GF-D8 (cell line): ENCODE measurements at places on chromosomes 2 and 18.

DNA sequence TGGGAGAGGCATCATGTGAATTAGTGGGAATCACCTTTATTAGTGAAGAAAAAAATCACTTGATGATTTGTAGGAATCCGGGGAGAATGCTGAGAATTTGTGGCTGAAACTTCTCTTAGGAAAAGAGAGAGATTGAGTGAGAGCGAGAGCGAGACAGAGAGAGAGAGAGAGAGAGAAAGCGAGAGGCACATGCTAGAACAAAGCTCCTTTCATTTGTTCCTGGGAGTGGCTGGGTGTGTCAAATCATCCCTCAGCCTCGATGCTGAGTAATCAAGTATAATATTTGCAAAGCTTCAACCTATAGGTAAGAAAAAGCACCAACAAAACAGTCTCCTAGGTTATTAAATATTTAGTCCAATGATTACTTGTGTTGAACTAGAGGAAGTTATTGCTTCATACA is 4.4 kb upstream of the SERPINB5 start:
- no peak for DNase-seq

GRCh38 chr18:3449512-3450011 is 410 bp upstream of the TGIF1 start:
- no peak for DNase-seq

GRCh38 chr2:235754357-235755207 is 260.7 kb downstream of the AGAP1 start:
- DNase-seq: no peak

DNA sequence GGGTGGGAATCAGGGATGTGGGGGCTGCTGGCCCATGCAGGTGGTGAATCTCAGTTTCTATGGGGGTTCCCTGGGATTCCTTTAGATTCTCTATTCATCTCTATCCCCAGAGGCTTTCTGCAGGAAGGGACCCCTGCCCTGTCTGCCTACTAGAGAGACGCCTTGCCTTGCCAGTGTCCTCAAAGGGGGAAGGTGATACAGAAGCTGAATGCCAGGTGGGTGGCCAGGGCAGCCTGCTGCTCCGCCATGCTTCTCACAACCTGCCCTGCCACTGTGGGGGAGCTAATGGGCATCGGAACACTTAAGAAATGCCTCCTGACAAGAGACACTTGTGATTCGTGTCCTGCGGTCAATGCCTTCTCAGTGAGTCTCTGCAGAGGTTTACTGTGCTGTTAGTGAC is 368.4 kb downstream of the EN1 start:
- no peak for DNase-seq

DNA sequence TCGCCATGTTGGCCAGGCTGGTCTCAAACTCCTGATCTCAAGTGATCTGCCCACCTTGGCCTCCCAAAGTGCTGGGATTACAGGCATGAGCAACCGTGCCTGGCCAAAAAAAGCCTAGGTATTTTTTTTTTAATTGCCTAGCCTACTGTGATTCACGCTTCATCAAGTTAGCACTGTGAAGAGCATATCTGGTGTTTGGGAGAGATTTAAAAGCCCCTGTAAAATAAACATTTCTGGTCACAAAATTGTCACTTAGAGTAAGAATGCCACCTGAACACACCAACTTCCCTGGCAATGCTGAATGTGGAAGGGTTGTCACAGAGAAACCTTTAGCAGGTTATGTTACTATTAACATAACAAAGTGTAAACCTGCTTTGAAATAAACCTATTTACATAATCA is 39.7 kb upstream of the CHAC2 start:
- no peak for DNase-seq

GRCh38 chr2:176536439-176537133 is 267.3 kb downstream of the MTX2 start:
- no peak for DNase-seq

DNA sequence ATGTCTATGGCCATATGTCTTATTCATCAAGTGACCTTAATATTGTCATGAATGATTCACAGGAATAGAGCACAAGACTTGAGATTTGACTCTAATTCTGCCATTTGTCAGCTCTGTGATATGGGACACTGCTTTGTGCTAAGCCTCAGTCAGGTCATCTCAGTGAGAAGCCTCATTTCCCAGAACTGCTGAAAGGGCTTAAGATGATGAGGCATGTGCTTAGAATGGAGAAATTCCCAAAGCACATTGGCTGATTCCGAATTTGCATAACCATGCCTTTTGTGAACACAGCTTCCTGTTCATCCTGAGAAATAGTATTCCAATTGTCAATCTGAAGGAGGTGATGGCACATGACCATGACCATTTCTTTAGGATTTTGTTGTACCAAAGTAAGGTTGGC is 218.1 kb downstream of the ALK start:
- DNase-seq: no peak

GRCh38 chr2:171247741-171248662 is 87.3 kb upstream of the TLK1 start:
- DNase-seq: peak; percentile 76

GRCh38 chr18:54607213-54608027 is 16.4 kb downstream of the DYNAP start:
- DNase-seq: no peak

DNA sequence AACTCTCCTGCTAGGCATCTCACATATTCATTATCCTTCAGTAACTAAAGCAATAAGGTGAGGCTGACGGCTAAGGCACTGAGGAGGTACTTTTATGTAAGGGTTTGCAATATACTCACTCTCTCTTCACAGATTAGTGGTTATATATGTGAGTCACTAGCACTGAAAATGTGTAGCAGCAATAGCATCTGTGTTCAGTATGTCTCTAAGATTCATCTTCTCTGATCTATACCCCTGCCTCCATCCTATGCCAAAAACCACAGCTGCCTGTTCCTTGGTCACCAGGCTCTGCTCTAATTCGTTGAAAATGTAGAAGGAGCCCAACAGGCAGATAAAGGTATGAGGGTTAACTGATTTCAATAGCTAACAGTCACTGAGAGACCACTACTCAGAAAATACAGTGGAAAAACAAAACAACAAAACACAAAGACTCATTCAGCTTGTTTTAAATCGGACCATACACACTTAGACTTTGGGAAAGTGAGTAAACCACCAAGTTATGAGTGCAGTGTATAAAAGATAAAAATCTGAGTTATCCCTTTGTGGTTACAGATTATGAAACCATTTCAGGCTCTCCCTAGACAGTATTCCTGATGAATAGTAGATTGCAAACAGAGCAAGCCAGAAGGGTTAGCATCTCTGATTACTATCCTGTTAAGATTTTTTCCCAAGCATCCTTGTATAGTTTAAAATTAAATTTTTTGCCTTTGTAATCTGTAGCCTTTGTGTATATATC is 75.3 kb upstream of the CYP26B1 start:
- no peak for DNase-seq

GRCh38 chr2:86397986-86398385 is 43.2 kb upstream of the KDM3A start:
- DNase-seq: no peak

DNA sequence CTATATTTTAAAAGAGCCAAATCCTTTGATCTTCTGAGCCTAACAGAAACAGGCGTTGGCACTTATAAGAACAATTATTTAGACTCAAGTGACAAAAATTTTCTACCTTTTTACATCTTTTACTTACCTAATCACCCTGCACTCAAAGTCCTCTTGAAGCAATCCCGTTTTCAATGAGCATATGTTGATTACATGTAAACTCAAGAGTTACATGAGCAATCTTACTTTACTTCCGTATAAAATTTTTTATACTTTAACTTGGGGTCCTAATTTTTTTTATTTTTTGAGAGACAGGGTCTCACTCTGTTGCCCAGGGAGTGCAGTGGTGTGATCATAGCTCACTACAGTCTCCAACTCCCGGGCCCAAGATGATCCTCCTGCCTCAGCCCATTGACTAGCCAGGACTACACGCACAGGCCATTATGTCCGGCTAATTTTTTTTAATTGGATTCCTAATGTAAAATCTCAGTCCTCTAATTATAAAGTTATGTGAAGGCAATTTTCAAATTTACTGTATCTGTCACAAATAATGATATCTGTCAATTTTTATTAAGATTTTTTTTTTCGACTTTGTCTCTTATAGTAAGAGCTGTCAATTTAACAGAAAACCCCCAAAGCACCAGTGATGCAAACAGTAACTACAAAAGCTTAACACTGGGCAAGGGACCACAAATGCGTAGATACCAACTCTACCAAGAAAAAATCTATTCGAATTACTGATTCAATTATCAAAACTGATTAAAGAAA is 19.1 kb upstream of the STPG4 start:
- DNase-seq: no peak

DNA sequence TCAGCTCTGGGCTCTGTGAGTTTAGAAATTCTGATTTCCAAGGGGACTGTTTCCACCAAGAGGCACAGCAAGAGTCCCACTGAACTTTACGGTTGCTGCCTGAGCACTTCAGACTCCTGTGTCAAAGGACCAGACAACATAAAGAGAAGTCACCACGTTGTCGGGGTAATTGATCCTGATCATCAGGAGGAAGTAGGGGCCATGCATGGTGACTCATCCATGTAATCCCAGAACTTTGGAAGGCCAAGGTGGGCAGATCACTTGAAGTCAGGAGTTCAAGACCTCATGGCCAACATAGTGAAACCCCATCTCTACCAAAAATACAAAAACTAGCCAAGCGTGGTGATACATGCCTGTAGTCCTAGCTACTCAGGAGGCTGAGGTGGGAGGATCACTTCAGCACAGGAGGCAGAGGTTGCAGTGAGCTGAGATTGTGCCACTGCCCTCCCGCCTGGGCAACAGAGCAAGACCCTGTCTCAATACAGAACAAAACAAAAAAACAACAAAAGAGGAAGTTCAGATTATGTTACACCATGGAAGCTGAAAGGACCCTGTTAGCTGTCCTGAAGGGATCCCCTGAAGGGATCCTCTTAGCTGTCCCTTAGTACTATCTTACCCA is 9.4 kb upstream of the ASXL2 start:
- DNase-seq: no peak

DNA sequence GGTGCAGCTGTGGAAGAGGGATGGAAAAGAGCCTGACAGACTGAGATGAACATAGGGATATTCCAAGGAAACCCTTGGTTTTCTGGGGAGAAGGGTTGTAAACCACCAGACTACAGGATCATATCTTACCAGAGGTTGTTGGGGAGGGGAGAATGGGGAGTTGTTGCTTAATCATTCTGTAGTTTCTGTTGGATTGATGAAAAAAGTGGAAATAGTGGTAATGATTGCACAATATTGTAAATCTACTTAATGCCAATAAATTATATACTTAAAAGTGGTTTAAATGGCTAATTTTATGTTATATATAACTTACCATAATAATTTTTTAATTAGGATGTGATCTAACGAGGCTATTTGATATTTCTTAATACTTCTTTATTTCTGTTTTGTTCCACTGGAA is 800.9 kb downstream of the BCL11A start:
- DNase-seq: no peak

- DNase-seq: no peak
Observed at GRCh38 chr2:199278099-199278498, 179.6 kb downstream of the SATB2 start.

DNA sequence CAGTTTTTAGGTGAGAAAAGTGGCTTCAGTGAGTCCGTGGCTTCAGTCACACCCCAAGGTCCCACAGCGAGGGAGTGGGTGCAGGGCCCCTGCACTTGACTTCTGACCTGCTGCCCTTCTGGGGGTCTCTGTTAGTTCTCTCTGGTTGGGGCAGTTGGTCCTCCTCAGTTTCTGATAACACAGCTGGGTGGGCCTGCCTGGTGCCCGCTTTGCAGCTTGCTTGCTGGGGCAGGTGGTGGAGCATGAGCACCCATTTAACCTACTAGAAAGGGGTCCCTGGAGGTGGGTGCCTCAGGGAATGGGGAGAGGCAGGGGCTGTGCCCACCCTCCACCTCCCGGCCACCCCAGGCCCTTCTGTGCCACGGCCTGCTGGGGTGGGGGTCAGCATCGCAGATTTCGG is 83.2 kb downstream of the ASB1 start:
- DNase-seq: no peak

DNA sequence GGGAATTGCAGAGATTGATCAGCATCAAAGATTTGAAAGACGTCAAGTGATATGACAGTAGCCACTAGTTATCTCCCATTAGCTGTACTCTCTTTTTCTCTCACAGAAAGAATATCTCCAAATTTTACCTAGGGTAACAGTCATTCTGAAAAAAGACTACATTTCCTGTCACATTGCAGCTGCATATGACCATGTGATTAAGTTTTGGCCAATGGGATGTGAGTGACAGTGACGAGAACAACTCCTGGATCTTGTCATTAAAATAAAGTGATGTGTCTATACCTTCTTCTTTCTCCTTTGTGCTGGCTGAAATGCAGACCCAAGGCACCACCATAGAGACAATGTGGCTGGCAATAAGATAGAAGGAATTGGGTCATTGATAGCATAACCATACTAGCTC is 10.5 kb upstream of the NEUROD1 start:
- no peak for DNase-seq

DNA sequence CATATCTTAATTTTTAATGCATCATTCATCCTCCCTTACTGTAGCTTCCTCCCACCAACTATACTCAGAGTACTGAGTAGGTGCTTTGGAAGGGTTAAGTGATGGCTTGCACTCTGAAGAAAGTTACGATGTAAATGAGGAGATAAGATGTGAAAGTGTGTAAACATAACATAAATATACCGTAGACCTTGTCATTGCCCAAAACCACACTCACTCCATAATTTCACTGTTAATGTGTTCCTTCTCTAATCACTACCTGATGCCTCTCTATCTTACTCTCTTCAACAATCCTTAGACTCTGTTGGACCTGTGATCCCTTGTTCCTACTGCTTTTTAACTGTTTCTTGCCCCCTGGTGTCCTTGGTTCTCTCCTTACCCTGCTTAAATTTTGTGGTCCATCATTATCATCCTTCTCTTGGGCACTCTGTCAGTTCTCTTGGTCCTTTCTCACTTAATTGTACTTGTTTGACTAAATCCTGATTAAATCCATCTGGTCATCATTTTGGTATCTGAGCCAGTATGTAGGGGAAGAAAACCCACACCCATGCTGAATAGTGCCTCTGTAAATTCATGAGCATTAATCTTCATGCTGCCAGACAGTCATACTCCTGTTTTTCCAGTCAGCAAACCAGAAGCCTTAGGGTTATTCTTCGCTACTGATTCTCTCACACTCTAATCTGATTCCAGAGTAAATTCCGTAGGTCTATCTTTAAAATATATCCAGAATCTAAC is 45.0 kb downstream of the PMS1 start:
- no peak for DNase-seq

DNA sequence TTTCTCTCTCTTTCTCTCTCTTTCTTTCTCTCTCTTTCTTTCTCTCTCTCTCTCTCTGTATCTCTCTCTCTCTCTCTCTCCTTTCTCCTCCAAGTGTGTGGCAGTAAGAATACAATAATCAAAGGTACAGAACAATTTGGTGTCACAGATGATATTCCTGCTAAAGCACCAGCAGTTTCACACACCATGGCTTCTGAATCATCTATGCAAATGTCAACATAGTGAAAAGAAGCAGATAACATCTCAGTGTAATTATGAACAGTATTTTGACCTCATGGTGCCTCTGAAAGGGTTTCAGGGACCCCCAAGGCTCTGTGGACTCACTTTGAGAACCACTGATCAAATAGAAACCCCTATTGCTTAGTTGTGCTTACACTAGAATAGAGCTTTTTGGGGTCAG is 38.5 kb upstream of the CSRNP3 start:
- DNase-seq: no peak

GRCh38 chr18:68796936-68797690 is 767 bp upstream of the CCDC102B start:
- no peak for DNase-seq
